ENCODE measurements at places on chromosomes 11 and 22. TPM values are rescaled to one million over a fixed set of nuclear protein-coding genes. Genes with fewer than 3 reads are reported as not detected.

Gene PLEKHB1
- total RNA-seq, result 15.8 TPM

DNA sequence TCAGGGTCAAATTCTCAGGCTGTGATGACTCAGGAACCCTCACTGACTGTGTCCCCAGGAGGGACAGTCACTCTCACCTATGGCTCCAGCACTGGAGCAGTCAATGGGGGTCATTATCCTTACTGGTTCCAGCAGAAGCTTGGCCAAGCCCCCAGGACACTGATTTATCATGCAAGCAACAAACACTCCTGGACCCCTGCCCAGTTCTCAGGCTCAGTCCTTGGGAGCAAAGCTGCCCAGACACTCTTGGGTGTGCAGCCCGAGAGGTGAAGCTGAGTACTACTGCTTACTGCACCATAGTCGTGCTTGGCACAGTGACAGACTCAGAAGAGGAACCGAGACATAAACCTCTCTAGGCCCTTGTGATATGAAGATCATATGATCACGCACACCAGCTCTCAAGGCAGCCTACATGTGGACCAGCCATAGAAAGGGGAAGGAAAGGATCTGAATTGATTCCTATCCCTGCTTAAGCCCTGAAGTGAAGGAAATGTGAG, 58.2 kb downstream of the ZNF280B start:
- no peaks in the 10 kb centered on the region for H3K4me1 ChIP-seq
- DNase-seq, result no peak
- no peak overlapping the region for H3K4me3 ChIP-seq
- no peak overlapping the region for H3K27ac ChIP-seq
- peaks cover 100% of the 10 kb centered on the region for H3K27me3 ChIP-seq

Gene HBB
- total RNA-seq, result not detected

DNA sequence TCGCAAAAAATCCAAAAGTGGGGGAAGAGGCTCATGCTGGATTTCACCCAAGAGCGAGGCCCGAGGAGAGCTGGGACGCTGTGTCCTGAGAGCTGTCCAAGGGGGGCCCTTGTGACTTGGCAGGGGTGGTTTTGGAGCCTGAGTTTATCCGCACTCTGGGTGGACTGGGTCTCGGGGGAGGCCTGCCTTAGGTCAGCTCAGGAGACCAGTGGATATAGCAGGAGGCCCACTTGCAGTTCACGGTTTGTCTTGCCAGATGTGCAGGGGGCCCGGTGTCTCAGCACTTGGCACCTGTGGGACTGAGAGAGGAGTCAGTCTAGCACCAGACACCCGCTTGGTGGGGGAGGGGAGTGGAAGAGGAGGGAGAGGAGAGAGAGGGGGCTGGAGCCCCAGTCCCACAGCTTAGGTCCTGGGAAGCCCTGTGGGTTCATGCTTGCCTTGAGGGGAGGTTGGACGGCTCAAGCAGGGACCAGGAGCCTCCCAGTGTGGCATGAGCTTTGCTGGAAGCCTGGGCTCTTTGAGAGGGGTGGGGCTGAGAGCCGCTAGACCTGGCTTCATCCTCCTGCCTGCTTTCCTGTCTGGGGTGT, 33.4 kb downstream of the PARVB start:
- peaks cover 5% of the 10 kb centered on the region for H3K36me3 ChIP-seq
- no peaks in the 10 kb centered on the region for H3K4me1 ChIP-seq
- no peak overlapping the region for H3K27ac ChIP-seq
- DNase-seq, result no peak

Gene ACRV1
- not detected for total RNA-seq

- no peaks in the 10 kb centered on the region for H3K36me3 ChIP-seq
- no peak overlapping the region for H3K27ac ChIP-seq
- H3K4me3 ChIP-seq, result no peak overlapping the region
- DNase-seq, result no peak
These were observed 61.3 kb upstream of the CREB3L1 start for GRCh38 chr11:46216019-46216764.

Gene NLRP6
- 0.09 TPM for total RNA-seq

GRCh38 chr11:64165481-64165841, 452 bp downstream of the MACROD1 start:
- H3K36me3 ChIP-seq, result peaks cover 11% of the 10 kb centered on the region
- no peak overlapping the region for H3K27ac ChIP-seq
- H3K27me3 ChIP-seq, result no peaks in the 10 kb centered on the region
- DNase-seq, result no peak

Gene SYCE3
- 0.46 TPM for total RNA-seq

Gene SLC16A8
- total RNA-seq, result 0.98 TPM

Gene ZP1
- not detected for total RNA-seq
